Stimulated activated CD8-positive, alpha-beta memory T cell treated with anti-CD3 and anti-CD28 coated beads, Interleukin-4, amount 100 ng/mL, for 1 hour (primary cell): ENCODE measurements at places on chromosomes 3 and 15.

GRCh38 chr15:71136793-71137518 lies 21.7 kb downstream of the THSD4 start:
- no peak for DNase-seq

DNA sequence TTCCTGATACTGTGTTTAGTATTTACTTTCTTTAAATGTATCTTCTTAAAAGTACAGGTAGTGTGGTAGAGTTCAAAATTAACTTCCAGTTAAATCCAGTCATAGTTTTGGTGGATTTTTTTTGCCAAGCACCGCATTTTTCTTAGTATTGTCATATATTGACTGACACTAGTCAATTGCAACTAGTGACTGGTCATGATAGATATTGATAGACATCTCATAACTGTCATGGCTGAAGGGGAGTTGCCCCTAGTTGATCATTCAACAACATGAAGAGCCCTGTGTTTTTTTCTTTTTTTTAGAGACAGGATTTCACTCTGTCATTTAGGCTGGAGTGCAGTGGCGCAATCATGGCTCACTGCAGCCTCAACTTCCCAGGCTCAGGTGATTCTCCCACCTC lies 22.1 kb downstream of the RAB8B start:
- DNase-seq, result no peak

GRCh38 chr15:79179108-79179561 lies 88.6 kb upstream of the RASGRF1 start:
- no peak for DNase-seq

DNA sequence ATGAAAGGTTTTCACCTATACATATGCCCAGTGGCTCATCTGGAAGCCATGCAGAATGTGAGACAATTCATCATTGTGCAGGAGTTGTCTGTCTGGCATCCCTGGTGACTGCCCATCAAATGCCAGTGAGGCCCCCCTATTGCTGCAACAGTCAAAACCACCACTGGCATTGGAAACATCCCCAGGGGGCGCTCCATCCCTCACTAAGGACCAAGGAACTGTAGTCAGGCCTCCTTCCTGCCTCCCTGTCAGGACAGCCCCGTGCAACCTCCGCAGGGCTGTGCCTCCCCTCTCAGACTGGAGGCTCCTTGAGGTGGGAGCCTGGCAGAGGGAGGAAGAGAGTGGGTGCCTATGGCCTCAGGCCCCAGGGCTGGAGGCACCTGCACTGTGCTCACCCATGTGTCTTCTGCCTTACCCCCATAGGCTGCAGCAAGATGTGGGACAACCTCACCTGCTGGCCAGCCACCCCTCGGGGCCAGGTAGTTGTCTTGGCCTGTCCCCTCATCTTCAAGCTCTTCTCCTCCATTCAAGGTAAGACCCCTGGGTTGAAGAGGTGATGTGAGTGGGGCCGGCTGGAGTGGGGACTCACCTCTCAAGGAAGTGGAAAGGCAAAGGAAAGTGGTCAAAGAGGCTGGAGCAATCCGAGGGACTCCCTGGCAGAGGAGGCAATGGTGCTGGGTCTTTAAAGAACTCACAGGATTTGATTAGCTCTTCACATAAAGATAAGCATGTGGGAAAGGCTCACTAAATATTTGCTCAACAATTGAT lies 16.5 kb downstream of the VIPR1 start:
- no peak for DNase-seq

DNA sequence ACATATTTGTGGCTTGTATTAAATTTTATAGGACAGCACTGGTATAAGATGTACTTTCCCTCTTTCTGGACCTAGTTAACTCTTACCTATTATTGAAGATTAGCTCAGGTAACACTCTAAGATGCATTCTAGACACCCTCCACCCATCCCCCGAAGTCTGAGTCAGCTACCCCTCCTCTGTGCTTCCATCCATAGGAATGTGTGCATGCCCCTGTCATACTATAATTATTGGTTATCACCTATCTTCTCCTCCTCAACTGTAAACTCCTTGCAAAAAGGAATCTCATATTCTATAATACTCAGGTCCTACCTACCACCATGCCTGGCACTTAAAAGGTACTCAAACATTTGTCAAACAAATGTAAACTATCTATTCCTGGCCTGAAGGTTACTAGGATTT lies 3.0 kb downstream of the PEAK1 start:
- no peak for DNase-seq

- DNase-seq, result no peak
These were observed 178.6 kb upstream of the TRIM42 start for GRCh38 chr3:140499114-140499757.

DNA sequence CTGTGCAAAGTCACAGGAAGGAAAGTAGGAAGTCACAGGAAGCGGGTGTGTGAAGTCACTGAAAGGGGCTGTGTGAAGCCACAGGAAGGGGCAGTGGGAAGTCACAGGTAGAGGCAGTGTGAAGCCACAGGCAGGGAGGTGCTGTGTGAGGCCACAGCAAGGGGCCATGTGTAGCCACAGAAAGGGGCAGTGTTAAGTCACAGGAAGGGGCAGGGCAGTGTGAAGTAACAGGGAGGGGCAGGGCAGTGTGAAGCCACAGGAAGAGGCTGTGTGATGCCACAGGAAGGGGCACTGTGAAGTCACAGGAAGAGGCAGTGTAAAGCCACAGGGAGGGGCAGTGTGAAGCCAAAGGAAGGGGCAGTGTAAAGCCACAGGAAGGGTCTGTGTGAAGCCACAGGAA lies 36.5 kb downstream of the GASK1A start:
- no peak for DNase-seq

DNA sequence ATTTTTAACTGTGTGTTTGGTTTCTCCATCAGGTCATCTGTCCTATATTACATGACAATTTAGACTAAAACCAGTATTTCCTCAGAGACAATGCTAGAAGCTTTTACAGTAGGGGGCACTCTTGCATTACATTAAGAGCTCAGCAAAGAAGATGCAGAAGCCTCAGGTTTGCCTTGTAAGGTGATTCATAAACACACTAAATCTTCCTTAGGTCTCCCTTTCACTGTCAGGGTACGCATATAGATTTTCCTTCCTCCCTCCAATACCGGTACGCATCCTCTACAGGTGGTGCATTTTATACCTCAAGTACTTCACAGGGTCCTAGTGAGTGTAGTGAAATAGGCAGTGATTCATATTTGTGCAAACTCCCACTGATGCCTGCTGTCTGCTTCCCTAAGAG lies 46.5 kb downstream of the CD86 start:
- DNase-seq, result no peak

DNA sequence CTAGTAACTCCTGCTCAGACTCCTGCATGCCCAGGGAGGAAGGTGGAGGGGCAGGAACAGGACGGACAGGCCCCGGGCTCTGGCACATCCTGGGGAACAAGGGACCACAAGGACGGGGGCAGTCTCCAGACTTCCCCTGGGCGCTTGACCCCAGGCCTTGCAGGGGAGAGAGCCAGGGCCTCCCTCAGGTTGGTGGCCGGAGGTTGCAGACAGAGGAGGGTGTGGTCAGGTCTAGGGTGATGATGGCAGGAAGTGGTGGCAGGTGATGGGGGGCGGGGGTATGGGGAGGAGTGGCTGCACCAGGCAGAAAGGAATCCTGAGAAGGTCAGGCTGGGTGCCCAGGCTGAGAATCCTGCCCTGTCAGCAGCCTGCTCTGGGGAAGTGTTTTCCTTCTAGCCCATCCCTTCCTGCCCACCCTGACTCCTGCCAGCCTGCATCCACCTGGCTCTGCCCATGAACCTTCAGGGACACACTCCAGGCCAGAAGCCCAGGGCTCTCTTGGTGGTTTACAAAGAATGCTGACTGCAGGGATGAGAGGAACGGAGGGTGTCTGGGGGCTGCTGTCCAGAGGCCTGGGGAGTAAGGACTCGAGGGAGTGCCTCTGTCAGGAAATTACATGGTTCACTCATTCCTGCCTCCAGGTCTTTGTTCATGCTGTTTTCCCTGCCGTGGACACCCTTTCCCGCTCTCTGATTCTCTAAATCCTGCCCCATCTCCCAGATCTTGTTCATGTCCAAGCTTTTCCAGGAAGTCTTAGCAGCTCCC lies 15.8 kb downstream of the LOXL1 start:
- DNase-seq, result no peak

GRCh38 chr3:194140520-194141414 lies 4.8 kb downstream of the HES1 start:
- DNase-seq, result no peak

DNA sequence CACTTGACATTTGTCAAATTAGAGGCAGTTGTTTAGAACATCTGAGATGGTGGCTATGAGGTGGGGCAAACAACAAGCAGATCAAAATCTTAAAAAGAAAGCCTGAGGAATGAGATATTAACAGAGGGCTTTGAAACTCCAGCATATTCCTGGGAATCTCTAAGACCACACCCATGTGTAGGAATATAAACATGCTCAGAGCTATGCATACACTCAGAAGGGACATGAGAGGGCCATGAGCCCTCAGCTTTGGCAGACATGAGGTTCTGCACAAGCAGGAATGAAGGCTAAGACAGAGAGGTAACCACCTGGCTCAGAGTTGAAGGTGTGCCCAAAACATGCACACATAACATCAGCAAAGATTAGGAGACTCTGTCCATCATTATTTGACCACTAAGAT lies 37.9 kb downstream of the ATP10A start:
- no peak for DNase-seq

DNA sequence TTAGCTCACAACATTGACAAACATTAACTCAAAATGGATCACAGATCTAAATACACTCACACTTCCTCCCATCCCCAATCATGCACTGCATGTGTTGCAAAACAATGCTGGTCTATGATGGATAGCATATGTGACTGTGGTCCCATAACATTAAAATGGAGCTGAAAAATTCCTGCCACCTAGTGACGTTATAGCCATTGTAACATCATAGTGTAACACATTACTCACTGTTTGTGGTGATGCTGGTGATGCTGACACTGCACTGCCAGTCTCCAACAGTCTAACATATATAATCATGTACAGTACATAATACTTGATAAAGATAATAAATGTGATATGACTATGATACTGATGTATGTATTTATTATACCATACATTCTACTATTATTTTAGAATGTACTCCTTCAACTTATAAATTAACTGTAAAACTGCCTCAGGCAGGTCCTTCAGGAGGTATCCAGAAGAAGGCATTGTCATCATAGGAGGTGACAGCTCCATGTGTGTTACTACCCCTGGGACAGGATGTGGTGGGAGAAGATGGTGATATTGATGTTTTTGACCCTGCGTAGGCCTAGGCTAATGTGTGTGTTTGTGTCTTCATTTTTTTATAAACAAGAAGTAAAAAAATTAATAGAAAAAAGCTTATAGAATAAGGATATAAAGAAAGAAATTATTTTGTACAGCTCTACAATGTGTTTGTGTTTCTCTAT lies 41.3 kb downstream of the TXNRD3 start:
- DNase-seq, result no peak

GRCh38 chr15:57495554-57496165 lies 96.0 kb upstream of the MYZAP start:
- DNase-seq, result no peak

- no peak for DNase-seq
These were observed 184.3 kb downstream of the P3H2 start for GRCh38 chr3:189936201-189936945.

GRCh38 chr3:62329971-62330370 lies 43.4 kb downstream of the FEZF2 start:
- no peak for DNase-seq

DNA sequence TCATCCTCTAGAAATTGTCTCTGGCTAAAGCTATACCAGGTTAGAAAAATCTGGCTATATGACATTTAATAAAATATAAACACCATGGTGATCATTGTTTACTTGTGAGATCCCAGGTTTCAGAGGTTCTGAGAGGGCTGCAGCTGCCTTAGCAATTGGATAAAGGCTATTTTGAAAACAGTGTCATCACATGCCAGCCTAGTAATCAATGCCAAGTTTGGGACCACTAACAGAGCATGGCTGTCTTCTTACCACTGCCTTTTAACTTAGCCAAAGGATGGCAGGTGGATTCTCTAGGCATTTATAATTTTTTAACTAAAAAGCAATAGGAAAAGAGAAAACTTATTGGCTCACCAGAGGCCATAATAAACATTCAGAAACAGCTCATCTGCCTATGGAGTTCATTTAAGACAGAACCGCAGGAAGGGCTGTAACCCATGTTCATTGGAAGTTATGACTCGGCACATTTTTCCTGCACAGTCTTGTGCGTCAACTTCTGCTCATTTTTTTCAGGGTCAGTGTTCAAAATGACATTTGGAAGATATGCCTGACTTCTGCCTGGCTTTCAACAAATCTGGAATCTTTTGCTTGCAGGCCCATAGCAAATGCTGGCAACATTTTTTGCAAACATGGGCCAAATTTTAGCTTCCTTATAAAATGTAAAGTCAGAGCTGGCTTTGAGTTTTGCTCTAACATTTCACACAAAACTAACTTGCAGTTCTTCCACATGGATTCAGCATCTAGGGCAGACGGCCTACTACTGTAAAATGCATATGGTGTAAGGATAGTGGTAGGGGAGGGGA lies 476.0 kb upstream of the TBL1XR1 start:
- DNase-seq, result no peak

- DNase-seq, result no peak
These were observed 30.1 kb upstream of the FILIP1L start for GRCh38 chr3:100144255-100144866.

- DNase-seq, result no peak
These were observed 5.7 kb upstream of the MAPK6 start for GRCh38 chr15:52013151-52013791.

DNA sequence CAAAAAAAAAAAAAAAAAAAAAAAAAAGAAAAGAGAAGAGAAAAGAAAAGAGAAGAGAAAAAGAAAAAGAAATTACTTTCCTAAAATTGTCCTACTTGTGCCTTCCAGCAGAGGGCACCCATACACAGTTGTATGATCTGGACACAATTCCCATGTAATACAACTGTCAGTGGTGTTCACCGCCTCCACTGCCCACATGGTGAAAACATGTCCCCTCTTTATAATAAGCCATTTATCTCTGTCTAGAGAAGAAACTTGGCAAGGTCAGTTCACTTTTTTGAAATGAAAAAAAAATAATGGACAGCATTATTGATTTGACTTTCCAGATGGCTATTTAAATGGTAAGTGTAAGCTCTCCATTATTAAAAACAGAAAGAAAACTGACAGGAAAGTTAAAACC lies 459.4 kb downstream of the GBE1 start:
- no peak for DNase-seq

- DNase-seq, result no peak
These were observed 57.0 kb upstream of the GATM start for GRCh38 chr15:45435124-45435903.

- DNase-seq, result no peak
These were observed 368.0 kb upstream of the AGTR1 start for GRCh38 chr3:148329481-148330235.

GRCh38 chr3:168383573-168383972 lies 287.8 kb upstream of the GOLIM4 start:
- no peak for DNase-seq

DNA sequence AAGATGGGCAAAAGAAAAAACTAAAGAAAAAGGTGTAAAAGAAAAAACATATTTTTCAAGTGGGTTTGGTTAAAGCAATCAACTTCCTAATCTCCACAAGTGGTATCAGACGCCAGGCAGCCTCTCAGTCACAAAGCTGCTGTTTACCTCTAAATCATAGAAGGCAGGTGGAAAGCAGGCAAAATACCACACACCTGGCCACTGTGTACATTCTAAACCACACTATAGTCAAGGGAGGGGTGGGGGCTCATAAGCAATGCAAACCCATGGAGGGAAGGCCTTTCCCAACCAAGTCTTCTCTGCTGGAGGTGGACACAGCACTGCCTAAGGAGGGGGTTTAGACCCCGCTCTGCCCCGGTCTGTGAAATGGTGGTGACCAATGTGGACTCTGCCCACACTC lies 50.4 kb downstream of the MCF2L2 start:
- DNase-seq, result no peak
